Foreskin fibroblast (primary cell): ENCODE measurements at places on chromosomes 1 and 21.

DNA sequence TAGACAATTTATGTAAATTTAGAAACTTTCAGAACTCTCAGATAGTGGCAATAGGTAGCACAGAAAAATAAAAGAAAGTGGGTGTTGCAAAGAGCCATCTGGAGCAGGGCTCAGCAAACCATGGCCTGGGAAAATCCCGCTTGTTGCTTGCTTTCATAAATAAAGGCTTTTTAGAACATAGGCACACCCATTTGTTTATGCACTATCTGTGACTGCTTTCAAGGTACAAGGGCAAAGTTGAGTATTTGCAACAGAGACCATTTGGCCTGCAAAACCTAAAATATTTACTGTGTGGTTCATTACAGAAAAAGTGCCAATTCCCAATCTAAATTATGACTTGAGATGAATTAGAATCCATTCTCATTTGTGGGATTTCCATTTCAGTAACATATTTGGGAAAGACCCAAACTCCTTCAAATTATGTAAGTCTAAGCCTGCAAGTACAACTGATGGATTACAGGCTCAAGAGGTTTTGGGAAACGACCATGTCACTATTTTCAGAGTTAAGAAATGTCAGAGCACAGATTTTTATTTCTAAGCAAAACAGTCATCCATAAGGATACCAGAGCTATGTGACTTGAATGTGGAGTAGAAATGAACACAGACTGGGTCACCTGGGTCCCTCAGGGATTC is 43.5 kb upstream of the DPT start:
- no peak for DNase-seq

DNA sequence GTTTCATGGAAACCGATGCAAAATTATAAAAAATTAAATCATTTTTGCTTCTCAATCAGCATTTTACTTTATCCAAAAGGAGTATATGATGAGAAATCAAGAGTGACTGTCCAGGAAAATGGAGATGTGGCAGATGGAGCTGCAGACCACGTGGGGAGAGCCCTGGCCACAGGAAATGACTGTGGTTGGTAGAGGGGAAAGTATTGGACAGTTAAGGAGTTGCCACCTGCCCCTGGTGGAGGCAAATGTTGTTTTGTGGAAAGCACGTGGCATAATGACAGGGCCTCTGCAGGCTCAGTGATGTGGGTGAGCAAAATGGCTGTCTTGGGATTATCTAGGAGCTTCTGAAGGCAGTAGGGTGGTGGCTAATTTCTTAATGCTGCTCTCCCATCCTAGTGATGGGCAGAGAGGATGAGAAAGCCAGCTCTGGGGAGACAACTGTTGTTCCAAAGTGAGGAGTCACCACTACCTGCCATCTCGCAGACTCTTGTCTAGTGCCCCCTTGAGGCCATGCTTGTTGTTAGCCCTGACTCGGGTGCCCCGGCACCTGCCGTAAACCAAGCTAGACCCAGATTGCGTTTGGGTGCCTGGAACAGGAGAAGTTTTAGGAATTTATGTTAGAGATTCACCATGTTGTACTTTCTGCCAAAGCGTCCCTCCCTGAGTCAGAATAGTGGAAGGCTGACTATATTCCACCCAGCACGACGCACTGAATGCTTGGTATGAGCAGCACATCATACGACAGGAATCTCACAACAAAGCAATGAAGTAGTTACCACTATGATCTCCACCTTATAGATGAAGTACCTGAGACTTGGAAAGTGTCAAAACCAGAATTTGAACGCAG is 144.0 kb downstream of the ROR1 start:
- DNase-seq: no peak

- no peak for DNase-seq
Observed at GRCh38 chr1:218298398-218298797, 13.3 kb downstream of the RRP15 start.

DNA sequence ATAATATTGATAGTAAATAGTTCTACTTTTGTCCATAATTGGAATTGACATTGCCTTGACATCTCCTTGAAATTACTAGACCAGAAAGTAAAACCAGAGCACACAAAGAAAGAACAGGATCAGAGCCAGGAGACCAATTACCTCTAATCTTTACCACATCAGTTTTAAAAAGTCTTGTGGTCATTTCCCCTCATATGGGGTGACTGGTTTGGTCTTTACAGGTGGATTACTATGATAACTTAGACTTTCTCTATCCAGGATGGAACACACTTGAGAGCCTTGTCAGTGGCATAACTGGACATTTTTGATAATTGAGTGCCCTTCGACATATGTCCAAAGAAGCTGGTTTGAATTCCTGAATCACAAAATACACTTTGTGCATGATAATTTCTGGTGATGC is 1148.1 kb upstream of the NCAM2 start:
- DNase-seq: no peak

GRCh38 chr1:10873189-10873588 is 76.7 kb upstream of the CASZ1 start:
- no peak for DNase-seq

DNA sequence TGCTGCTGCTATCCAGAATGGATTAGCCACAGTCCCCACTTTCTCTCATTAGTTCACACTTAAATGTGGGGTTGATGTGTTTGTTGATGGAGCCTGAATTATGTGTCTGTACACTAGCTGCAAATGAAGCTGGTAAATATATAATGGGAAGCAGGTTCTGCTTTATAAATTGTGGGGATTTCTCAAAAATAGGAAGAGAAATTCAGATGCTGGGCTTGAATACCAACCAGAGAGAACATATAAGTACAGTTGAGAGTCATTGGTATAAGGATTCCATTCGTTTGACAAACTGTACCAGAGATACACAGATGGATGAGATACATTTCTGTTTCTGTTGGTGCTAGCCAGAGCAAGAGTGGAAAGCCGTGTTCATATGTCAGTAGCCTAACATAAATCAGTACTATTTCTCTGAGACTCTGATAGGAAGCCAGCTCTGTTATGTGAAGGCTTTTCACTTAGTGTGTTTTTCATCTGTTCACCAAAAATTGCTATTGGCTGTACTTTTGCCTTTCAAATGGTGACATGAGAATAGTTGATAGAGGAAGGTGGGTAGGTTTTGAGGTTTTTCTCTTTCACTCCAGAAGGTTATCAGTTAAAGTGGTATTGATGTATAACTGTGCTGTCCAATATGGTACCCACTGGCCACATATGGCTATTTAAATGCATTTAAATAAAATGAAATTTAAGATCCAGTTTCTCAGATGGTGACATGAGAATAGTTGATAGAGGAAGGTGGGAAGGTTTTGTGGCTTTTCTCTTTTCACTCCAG is 15.6 kb downstream of the SMG7 start:
- no peak for DNase-seq

DNA sequence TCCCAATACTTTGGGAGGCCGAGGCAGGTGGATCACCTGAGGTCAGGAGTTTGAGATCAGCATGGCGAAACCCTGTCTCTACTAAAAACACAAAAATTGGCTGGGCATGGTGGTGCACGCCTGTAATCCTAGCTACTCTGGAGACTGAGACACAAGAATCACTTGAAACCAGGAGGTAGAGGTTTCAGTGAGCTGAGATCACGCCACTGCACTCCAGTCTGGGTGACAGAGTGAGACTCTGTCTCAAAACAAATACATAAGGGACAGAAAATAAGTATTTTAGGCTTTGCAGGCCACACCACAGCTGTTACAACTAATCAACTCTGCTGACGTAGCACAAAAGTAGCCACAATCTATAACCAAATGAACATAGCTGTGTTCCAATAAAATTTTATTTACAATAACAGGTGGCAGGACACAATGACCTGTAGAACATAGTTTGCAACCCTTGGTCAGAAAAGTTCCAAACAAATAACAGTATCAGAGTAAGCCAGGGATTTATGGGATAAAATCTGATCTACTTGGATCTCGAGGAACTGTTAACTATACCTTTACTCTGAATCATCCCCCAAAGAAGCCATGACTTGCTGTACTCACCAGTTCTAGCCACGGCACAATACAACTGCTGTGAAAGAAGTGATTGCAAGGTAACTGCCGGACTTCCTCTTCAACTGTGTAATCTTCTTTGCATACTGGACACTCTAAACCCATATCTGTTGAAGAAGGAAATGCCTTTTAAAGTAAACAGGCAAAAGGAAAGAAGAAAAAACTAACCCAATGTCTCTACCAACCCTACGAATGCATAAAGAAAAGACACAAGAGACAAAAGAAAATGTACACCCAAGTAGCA is 28.3 kb downstream of the CD160 start:
- no peak for DNase-seq

GRCh38 chr1:232328486-232329102 is 301.3 kb downstream of the SIPA1L2 start:
- no peak for DNase-seq

DNA sequence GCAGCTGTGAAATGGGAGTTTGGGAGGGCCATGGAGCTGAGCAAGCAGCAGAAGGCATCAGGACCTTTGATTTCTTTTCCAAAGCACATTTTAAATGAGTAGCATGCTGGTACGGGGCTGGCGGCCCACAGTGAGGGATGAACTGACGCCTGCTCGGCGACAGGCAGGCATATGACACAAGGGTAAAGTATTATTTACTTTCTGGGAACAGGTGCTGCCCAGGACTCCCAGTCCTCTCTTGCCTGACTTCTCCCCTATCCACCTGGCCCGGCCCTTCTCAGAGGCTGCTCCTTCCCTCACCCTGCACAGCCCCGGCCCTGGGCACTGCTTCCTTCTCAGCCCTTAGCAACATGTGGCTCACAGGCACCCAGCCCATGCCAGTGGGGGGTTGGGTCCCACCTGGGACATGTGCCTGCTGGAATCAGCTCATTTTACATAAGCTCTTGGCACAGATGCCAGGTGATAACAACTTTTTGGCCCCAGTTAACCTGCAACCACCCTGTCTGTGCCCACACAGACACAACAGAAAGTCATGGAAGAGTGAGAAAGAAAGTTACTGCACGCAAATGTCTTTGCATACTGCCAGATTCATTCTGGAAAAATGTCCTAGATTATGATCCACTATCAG is 112.3 kb upstream of the GADD45A start:
- DNase-seq: peak; percentile 29

GRCh38 chr21:28749536-28749935 is 243.1 kb downstream of the LTN1 start:
- DNase-seq: no peak

- no peak for DNase-seq
Observed at GRCh38 chr1:51986718-51987117, 3.8 kb downstream of the RAB3B start.

GRCh38 chr1:63316984-63317816 is 5.2 kb upstream of the FOXD3 start:
- peak; percentile 67 for DNase-seq

GRCh38 chr1:205623646-205624045 is 8.2 kb downstream of the ELK4 start:
- DNase-seq: no peak

GRCh38 chr1:156590326-156591180 is 1.0 kb upstream of the NAXE start:
- peak; percentile 19 for DNase-seq

GRCh38 chr1:61490924-61491323 is 234.0 kb downstream of the TM2D1 start:
- DNase-seq: no peak

DNA sequence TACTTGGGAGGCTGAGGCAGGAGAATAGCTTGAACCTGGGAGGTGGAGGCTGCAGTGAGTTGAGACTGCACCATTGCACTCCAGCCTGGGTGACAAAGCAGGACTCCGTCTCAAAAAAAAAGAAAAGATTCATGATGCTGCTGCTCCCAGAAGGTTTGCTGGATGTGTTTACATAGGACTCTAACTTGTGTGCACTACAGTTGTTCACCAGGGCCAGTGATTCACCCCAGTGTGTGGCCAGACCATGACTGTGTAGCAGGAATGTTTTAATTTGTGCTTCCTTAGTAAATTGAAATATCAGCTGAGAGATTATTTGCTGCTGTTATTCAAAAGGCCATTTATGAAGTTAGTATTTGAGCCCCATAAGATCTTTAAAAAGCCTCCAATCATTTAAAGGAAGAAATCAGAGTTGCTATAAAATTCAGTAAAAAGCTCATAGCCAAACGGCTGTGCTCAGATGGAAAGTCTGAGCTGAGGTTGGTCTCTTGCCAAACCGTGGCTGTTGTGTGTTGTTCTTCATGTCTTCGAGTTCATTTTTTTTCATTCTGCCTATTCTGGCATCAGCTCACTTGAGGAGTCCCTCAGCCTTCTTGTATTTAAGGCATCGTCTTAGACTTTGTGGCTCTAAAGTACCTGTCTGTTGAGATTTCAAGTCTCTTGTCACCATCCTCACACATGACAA is 18.1 kb upstream of the PGD start:
- DNase-seq: peak; percentile 89

DNA sequence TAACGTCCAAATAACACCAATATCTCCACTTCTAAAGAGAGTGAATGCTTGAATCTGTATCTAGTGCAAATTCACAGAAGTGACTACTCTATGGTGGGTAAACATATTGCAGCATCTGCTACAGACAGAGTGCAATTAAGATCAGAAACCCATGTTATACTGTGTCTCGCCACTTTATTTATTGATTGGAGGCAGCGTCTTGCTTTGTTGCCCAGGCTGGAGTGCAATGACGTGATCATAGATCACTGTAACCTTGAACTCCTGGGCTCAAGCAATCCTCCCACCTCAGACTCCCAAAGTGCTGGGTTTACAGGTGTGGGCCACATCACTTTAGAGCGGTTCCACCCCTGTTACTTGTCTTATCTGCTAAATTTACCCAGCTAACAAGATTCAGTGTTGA is 57.0 kb downstream of the HLCS start:
- DNase-seq: no peak
